Epithelial cell of proximal tubule (primary cell): ENCODE measurements at places on chromosomes 1 and 21.
A peak's percentile ranks its signal among the peaks of the same experiment; 100 is the strongest.

DNA sequence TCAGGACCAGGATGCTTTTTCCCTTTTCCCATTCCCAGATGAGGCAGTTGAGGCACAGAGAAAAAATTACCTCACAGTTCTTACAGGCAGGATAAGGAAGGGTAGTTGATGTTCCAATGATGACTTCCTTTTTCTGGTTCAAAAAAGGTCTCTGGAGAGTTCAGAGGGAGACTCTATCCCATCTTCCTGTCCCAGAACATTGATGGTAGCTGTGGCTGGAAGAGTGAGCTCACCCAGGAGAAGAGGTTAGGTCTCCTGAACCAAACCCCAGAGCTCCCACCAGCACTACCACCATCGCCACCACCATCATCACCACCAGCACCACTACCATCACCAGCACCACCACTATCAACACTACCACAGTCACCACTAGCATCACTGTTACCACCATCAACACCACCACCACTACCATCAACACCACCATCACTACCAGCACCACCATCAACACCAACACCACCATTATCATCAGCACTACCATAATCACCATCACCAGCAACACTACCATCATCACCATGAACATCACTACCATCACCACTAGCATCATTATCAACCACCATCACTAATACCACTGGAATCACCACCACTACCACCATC is 105.5 kb upstream of the RUNX3 start:
- DNase-seq: no peak

- no peak for DNase-seq
Observed at GRCh38 chr1:2115702-2116341, 65.6 kb downstream of the PRKCZ start.

DNA sequence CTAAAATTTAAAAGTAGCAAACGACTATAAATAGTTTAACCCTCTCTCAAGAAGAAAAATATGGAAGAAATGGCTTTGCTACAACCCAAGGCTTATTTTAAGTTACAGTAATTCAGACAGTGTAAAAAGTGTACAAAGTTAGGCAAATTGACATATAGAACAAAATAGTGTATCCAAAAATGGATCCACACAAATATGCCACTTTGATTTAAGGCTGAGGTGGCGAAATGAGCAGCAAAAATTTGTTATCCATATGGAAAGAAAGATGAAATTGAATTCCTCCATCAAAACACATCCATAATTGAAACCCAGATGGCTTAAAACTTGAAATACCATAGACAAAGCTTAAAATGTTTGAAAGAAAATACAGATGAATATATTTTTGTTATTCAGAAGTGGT is 540.8 kb downstream of the BRINP3 start:
- no peak for DNase-seq

GRCh38 chr1:200275816-200276453 is 133.9 kb downstream of the ZNF281 start:
- DNase-seq: no peak

DNA sequence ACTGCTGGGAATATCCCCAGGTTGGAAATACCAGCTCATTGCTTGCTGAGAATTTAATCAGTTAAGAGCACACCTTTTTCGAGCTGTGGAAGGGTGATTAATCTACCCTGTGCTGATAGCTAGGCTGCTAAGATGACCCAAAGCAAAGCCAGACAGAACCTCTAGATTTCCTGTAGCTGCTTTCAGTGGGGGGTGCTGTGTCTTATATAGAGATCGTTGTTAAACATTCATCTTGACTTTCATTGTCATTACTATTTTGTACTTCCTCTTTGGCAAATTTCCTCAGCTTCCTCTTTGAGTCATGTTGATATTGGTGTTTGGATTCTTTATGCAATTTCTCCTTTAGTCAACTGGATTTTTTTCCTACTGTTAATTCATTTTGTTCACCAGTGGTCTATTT is 155.3 kb downstream of the DISC1 start:
- no peak for DNase-seq

- no peak for DNase-seq
Observed at GRCh38 chr1:24337455-24337854, 18.3 kb downstream of the GRHL3 start.

DNA sequence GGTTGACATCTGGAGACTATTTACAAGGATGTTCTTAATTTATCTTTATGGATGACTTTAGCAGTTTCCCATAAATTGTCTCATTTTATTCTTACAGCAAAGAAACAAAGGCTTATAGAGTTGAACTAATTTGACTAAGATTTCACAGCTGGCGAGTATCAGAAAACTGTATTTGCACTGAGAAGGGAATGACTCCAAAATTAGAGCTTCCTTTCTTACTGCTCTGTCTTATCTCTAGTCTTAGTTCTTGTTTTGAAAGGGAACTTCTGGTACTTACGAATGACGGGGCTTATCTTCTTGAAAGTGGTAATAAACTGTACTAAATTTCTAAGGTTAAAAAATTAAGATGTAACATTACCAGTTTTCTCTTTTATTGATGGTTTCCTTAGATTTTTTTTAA is 13.6 kb downstream of the CNST start:
- DNase-seq: no peak

GRCh38 chr1:207030522-207031009 is 2.0 kb downstream of the C1orf116 start:
- no peak for DNase-seq

- no peak for DNase-seq
Observed at GRCh38 chr1:167713330-167714081, 8.3 kb upstream of the MPZL1 start.

- DNase-seq: peak; percentile 44
Observed at GRCh38 chr1:234658138-234658537, 48.2 kb upstream of the IRF2BP2 start.

DNA sequence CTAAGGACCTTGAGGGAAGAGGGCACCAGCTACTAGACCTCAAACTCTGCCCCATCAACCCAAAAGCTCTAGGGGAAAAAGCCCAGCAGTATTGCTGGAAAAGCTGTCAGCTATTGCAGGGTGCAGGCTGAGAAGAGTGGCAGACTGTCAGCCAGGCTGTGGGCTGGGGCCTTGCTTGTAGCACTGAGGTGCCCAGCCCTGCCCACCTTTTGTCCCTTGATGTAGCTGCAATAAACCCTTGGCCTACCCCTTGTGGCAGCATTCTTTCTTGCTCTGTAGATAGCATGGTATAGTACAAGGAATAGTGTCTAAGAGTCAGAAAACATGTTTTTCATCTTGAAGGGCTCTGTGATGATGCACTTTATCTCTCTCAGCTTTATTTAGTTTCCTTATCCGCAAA is 39.4 kb downstream of the CDC14A start:
- no peak for DNase-seq

DNA sequence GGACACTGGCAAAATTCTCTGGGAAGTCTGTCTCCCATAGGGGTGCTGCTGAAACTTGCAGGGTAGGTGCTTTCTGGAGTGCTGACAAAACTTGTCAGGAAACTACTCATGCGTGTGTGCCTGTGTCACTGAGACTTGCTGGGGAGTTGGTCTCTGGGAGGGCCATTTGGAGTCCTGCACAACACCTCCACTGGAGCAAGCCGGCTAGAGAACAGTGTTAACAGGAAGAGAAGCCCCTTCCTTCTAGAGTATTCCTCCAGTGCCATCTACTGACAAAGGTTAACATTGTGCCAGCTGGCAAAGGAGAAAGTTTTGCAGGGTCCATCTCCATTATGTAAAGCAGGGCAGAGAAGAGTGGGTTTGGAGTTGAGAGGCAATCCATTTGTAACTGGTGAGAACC is 30.0 kb downstream of the ZMYM4 start:
- DNase-seq: no peak

DNA sequence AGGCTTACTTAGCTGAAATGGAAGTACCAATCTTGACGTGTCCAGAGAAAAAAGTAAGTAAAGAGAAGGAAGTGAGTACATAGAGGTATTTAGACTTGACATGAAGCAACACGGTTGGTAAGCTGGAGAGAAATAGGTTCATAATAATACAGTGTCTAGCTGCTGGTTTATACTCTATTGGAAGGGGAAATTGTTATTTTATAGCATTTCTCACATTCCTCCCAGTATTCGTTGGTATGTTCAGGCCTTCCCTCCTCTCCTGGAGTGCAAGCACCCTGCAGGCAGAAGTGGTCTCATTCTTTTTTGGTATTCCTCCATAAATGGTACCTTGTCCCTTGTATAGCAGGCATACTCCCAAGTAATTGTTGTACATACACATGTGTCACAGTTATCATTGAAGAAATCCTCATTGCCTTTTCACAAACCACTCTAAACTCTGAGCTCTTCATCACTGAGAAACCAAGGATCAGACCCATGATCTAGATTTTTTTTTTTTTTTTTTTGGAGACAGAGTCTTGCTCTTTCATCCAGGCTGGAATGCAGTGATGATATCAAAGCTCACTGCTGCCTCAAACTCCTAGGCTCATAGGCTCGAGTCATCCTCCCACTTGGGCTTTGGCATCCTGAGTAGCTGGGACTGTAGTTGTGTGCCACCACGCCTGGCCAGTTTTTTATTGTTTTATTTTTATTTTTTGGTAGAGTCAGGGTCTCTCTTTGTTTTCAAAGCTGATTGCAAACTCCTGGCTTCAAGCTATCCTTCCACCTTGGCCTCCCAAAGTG is 9.8 kb upstream of the IPO9 start:
- DNase-seq: no peak

DNA sequence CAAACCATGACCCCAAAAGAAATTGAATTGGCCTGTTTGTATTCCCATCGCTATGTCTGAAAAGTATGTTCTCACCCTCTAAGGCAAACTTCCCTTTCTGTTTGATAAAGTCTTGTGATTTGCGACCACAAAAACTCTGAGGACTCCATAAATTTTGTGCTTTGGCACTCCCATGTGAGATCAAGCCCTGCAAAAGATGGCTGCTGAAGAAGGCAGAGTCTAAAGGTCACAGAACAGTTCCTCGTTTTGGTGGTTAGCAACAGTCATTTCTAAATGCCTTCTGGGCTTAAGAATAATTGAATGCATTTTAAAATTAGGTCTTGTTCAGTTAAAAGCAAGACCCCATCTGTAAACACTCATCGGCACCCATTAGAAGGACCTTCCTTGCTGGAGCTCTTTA is 441.6 kb downstream of the OMA1 start:
- no peak for DNase-seq

DNA sequence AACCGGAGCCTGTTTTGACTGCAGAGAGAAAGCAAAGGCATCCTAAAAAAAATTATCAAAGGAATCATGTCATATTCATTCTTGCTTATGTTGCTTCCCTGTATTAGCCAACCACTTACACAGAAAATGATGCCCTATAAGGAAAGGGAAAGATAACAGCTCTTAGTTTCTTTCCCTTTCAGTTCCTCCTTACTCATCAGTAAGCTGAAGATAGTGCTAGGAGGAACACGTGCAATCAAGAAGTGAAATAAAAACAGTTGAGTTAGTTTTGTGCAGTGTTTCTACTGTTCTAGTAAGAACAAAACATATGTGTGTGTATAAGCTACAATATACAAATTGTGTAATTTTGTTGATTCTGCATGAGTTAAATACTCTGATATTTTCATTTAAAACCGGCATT is 45.3 kb upstream of the MTF2 start:
- DNase-seq: no peak

GRCh38 chr1:7249516-7249915 is 464.3 kb downstream of the CAMTA1 start:
- DNase-seq: no peak

GRCh38 chr1:201191653-201192260 is 1.1 kb downstream of the IGFN1 start:
- DNase-seq: peak; percentile 74

GRCh38 chr1:170674986-170675385 is 11.1 kb downstream of the PRRX1 start:
- DNase-seq: no peak

DNA sequence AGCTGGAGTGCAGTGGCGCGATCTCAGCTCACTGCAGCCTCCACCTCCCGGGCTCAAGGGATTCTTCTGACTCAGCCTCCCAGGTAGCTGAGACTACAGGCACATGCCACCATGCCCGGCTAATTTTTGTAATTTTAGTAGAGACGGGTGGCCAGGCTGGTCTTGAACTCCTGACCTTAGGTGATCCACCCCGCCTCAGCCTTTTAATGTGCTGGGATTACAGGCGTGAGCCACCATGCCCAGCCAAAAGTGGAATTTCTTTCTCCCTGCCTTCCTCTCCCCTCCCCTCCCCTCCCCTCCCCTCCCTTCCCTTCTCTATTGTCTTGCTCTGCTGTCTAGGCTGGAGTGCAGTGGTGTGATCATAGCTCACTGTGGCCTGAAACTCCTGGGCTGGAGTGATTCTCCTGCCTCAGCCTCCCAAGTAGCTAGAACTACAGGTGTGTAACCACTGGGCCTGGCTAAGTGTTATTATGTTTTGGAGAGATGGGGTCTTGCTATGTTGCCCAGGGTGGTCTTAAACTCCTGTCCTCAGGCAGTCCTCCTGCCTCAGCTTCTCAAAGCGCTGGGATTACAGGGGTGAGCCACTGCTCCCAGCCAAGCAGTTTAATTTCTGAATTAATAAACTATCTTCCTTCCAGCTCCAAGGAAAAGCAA is 10.0 kb upstream of the MACF1 start:
- no peak for DNase-seq

- no peak for DNase-seq
Observed at GRCh38 chr1:204697893-204698292, 12.4 kb upstream of the LRRN2 start.

- DNase-seq: no peak
Observed at GRCh38 chr1:3968851-3969250, 68.8 kb upstream of the C1orf174 start.

DNA sequence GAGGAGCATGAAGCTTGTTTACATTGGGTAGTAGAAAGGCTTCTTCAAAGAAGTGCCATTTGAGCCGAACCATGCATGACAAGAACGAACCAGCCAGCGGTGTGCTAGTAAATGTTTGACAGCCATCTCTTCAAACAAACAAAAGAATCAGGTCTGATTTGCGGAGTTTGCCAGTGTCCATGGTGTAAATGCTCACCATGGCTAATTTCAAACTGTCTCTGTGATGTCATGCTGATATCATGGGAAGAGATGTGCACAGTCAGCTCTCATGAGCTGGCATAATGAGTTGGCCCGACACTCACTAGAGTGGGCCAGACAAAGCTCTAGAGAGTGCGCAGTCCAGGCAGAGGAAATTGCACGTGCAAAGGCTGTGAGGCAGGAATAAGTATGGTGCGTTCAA is 101.1 kb downstream of the KAZN start:
- DNase-seq: peak; percentile 95

- no peak for DNase-seq
Observed at GRCh38 chr1:45666836-45667235, 19.5 kb downstream of the GPBP1L1 start.

- DNase-seq: no peak
Observed at GRCh38 chr1:200437556-200438203, 27.8 kb upstream of the ZNF281 start.

- no peak for DNase-seq
Observed at GRCh38 chr1:33260439-33260838, 4.1 kb downstream of the ZNF362 start.

- DNase-seq: no peak
Observed at GRCh38 chr1:40183055-40183710, 22.0 kb downstream of the RLF start.

GRCh38 chr21:45419162-45419561 is 14.2 kb downstream of the COL18A1 start:
- DNase-seq: no peak

GRCh38 chr1:200028586-200029034 is 1.1 kb downstream of the NR5A2 start:
- DNase-seq: no peak
